ENCODE measurements at places on chromosomes 3 and 15.
A peak's percentile ranks its signal among the peaks of the same experiment; 100 is the strongest.

- no peak for DNase-seq
Measured at GRCh38 chr15:65525622-65526021, 4.6 kb upstream of the HACD3 start.

- DNase-seq = peak; percentile 96
Measured at GRCh38 chr3:15601399-15602145, at the start of the genes BTD and HACL1. BTD (plus strand) TSS chr3:15601745; CDS start chr3:15635440, 33,695 bp downstream. HACL1 (minus strand) TSS chr3:15601569; CDS start chr3:15601463, 106 bp downstream.

GRCh38 chr3:186260726-186261125 is 101.3 kb downstream of the DGKG start:
- DNase-seq = no peak

- DNase-seq = no peak
Measured at GRCh38 chr3:182692021-182692420, 101.3 kb upstream of the ATP11B start.

GRCh38 chr3:55597641-55598040 is 110.5 kb upstream of the WNT5A start:
- DNase-seq = no peak

GRCh38 chr15:65870889-65871533 is 1.7 kb downstream of the RAB11A start:
- DNase-seq = no peak

GRCh38 chr3:10440684-10441083 is 64.7 kb downstream of the ATP2B2 start:
- DNase-seq = no peak

GRCh38 chr15:68188647-68189046 is 16.5 kb downstream of the CALML4 start:
- no peak for DNase-seq

DNA sequence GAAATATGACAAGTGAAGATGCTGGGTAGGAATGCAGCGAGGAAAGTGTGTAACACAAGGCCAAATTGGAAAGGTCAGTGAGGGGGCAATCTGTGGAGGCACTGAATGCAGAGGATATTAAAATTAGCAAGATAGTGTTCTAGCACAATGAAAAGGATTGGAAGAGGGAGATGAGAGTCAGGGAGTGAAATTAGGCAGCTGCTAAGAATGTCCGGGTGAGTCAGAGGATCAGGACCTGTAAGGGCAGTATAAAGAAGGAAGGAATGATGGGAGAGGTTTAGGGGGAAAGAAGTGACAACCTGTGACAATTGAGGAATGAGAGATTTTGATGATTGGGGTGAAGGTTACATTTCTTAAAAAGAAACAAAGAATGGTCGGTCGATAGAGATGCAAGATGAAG is 103.5 kb downstream of the UBE3A start:
- DNase-seq = no peak

- no peak for DNase-seq
Measured at GRCh38 chr3:56119575-56120349, 348.5 kb downstream of the ERC2 start.

DNA sequence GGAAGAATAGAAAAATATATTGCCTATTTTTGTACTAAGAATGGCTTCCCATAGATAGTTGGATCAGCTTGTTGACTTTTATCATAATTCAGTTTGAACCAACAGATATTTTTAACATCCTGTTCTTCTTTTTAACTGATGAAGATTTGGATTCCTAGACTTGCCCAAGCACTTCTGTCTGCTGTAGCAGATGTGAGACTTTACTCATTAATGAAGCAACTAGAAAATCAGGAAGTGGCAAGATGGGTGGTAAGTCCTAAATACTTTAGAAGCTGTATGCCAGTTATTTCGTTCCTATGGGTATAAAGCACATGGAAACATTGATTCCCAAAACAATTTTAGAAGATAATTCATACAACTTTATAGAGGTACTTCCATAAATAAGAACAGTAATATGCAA is 8.4 kb downstream of the PIGB start:
- DNase-seq = no peak

DNA sequence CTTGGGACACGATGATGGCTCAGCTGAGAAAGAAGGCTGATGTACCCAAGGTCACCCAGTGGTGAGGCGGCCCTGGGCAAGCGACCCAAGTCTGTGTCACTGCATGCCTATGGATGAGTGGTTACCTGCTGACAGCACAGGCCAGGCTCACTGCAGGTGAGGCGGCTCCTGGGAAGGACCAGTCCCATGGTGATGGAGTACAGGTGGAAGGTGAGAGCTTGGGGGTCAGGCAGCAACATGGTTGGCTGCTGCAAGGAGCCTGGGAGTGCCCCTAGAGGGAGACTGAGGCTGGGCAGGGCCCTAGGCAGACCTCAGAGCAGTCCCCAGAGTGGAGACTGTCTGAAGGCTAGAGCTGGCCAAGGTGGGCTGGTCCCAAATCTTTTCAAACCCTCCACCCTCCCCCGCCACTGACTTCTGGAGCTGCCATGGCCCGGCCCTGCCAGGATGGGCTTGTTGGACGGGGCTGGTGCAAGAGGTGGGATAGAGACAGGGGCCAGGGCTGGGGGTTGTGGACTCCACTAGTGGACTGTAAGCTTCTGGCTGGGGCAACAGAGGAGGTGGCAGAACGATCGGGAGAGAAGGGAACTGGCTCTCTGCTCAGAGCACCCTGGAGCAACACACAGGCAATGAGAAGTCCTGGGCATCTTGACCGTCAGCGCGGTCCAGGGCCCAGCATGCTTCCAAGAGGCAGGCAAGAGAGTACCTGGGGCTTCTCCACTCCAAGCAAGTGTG is 72.5 kb upstream of the SLC6A11 start:
- no peak for DNase-seq

Measured in Panc1 (cell line).